ENCODE measurements at places on chromosomes 7 and 10.

- no peak for DNase-seq
These were observed 597 bp downstream of the SND1 start for GRCh38 chr7:127652333-127653248.

DNA sequence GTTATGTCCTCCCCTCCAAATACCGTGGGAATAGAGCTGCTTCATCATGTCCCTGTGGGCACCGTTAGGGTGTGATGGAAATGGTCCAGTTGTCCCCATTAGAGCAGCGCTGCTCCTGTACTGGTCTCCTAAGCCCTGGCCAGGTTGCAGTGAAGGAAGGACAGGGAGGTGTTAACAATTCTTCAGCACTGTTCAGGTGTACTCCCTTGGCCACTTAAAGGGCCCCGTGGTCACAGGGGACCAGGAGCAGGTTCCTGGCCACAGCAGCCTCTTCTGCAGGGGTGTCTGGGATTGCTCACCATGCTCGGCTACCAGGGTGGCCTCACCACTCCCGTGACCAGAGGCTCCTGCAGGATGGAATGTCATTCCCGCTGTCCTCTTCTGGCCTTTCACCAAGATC is 65.8 kb downstream of the MINDY4 start:
- no peak for DNase-seq

DNA sequence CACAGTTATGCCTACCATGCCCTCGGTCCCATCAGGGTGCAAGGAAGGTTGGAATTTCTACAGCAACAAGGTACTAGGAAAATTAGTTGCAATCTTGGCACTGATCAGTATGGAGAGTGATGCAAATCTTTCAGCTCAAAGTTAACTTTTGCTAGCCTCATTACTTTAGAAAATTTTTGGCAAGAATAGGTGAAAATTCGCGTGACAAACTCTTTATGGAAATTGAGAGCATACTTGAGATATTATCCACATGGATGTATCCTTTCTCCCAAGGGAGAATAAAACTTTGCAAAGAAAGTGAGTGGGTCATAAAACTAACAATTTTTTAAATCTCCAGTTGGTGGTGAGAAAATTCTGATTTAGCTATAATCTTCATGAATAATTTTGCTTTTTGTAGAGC is 71.1 kb upstream of the SLC39A12 start:
- DNase-seq, result no peak

DNA sequence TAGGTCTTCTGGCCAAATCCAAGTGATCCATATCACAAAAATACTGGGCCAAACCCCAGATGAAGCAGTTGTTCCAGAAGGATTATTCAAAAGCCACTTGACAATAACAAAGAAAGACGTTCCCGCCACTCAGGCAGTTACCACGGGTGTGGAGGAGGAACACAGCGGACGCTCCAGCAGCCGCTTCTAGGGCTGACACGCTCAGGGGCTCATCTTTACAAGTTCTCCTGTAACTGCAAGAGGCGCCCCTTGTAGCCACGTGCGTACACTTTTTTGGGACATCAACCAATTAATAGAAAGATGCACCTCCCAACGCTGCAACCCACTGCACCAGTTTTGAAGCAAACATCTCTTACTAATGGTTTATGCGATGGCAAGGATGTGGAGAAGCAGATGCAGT is 159.4 kb downstream of the GRID1 start:
- DNase-seq, result no peak

DNA sequence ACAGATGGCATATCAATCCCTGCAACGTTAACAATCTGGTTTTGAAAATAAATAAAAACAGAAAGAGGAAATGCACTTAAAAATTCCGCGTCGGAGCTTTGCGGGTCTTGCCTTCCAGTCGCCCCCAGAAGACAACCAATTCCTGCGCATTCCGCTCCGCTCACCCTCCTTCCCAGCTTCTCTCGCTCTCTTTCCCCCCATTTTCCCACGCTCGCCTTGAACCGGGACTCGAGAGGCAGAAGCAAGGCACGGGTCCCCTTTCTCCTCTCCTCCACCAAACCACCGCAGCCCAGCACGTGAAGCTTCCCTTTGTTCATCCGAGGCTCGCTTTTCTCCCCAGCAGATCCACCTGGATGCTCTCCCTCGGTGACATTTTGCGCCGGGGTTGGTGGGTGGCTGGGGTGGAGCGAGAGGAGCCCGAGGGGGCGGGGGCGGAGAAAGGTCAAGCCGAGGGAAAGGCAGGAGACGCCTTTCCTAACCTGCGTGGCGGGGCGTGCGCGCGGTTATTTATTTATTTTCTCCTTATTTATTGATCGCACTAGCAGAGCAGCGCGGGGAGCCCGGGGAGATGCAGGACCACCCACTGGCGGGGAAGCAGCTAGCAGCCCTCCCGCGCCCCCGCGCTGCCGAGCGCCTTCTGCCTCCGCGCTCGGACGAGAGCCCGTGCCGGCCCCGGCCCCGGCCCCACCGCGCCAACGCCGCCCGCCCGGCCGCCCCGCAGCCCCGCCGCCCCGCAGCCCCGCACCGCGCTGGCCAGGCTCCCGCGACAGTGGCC is at the start of gene KCND2:
Gene KCND2 (plus strand): TSS at position 475 of the 775 bp plus-strand sequence.
- DNase-seq, result no peak

DNA sequence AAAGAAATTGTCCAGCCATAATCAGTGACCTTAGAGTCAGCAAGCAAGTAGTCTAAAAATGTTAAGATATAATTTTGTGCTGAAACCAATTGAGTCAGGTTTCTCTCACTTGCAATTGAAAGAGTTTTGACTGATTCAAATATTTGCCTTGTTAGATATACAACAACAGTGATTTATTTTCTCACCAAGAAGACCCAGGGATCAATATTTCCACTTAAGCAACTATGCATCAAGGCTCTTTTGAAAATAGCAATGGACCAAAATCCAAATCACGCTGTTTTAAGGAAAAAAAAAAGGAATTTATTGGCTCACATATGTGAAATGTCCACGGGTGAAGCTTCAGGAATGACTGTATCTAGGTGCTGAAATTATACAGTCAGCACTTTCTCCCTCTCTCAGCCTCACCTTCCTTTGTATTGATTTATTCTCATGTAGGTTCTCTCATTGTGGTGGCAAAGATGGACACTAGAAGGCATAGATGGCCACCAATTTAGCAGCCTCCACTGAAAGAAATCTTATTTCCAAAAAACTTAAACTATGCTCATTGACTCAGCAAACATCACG is 9.7 kb upstream of the FKBP9 start:
- DNase-seq, result no peak

GRCh38 chr7:127911968-127912511 is 119.2 kb downstream of the LRRC4 start:
- no peak for DNase-seq

DNA sequence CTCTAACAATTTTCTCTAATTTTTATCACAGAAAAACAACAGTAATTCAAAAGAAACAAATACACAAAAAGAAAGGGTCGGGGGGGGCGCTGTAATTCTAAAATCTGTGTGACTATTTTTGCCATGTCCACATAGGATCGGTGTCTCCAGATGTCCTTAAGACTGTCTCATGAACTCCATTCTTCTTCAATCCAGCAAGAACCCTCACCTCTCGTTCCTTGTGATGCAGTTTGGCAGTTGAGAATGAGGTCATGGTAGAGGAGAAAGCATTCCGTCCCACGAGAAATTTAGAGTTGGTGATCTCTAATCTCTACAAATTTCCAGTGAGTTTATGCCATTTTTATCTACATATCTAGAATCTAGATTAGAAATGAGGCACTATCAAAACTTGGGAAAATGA is 394.7 kb downstream of the TFEC start:
- DNase-seq, result no peak

DNA sequence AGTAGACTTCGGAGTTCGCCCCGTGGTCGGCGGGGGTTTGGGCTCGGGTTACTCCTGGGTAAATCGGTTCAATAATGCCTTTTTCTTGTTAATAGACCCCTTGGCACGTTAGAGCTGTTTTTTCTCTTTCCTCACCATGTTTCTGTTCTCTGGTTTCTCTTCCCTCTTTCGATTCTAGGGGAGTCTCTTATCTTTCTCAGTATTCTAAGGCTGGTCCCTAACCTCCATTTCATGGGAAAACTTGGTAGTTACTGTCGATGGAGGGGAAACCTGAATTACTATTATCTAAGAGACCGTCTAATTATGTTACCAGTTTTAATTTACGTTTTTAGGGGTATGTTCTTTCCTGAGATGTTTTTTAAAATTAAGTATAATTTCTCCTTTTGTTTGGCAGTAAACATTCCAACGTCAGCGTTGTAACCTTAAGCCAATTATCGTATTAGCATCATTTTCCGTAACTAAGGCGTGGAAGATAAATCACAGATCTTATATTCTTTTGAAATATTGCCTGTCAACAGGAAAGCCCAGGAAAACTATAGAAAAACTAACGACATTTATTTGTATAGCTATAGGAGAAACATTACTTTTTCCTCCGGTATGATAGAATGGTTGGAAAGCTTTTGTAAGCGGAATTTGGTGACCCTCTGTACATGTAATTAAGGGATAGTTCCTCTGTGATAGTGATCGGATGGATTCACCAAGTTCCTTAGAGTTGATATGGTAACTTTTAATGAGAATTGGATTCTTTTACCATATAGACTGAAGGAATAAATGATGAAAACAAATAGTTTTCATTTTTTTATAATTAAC is 847 bp downstream of the BTAF1 start:
- DNase-seq, result no peak

GRCh38 chr10:124008681-124009080 is 84.7 kb downstream of the CHST15 start:
- no peak for DNase-seq

- no peak for DNase-seq
These were observed 265.6 kb downstream of the PHF14 start for GRCh38 chr7:11239316-11239715.

DNA sequence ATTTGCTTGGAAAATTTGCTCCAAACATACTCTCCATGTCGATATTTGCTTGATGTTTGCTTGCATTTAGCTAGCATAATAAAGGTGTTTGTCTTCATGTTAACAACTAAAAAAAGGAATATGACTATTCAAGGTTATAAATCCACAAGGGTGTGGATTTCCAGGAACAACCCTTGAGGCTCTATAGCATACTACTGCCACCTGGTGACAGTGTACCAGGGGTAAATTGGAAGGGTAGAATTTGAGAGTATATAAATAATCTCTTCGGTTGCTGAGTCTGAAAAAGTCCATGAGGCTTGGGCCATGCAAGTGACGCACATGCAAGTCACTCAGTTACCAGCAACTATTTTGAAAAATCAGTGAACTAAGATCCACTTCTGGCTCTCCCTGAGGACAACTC is 68.4 kb downstream of the SLIT1 start:
- DNase-seq, result no peak

DNA sequence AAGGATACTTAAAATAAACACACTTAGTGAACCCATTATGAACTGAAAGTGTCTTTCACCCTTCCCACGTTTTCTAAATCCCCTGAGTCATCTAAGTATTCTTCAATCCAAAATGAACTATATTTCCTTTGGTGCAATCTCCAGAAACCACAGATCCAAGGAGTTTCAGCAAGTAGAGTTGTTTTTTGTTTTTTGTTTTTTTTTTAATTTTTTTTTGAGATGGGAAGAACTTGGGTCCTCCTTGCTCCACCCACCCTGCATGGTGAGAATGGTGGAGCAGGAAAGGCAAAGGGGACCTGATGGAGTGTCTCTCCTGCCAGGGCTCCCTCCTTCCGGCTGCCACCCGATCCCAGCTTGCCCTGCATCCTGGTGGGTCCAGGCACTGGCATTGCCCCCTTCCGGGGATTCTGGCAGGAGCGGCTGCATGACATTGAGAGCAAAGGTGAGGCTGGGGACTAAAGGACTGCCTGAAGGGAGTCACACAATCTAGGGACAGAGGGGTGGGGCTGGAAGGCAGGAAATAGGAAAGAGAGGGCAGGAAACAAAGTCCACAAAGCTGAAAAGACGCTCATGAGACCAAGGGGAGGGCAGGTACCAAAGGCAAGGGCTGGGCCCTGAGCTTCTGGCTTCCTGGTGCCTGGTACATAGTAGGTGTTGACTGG is 12.1 kb downstream of the ATG9B start:
- no peak for DNase-seq

- no peak for DNase-seq
These were observed 28.9 kb upstream of the ECHDC3 start for GRCh38 chr10:11713186-11713743.

- DNase-seq, result no peak
These were observed 210.5 kb downstream of the TWIST1 start for GRCh38 chr7:18906901-18907300.

DNA sequence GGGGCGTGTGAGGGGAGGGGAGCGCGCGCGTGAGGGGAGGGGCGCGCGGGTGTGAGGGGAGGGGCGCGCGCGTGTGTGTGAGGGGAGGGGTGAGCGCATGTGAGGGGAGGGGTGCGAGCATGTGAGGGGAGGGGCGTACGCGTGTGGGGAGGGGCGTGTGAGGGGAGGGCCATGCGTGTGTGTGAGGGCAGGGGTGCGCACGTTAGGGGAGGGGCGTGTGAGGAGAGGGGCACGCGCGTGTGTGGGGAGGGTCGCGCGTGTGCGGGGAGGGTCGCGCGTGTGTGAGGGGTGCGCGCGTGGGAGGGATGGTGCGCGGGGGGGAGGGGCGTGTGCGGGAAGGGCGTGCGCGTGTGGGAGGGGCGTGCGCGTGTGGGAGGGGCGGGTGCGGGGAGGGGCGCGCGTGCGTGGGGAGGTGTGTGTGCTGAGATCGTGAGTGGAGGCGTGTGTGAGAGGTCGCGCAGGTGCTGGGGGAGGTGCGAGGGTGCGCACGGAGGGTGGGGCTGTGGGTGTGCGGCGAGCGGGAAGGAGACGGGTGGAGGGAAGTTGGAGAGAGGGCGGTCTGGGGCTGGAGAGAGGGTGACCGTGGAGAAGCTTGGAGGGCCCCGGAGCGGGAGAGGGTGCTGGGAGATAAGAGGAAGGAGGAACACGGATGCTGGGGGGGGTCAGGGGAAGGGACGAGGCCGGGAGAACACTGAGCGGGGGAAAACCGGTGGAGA is 19.7 kb downstream of the MXI1 start:
- peak; percentile 72 for DNase-seq

DNA sequence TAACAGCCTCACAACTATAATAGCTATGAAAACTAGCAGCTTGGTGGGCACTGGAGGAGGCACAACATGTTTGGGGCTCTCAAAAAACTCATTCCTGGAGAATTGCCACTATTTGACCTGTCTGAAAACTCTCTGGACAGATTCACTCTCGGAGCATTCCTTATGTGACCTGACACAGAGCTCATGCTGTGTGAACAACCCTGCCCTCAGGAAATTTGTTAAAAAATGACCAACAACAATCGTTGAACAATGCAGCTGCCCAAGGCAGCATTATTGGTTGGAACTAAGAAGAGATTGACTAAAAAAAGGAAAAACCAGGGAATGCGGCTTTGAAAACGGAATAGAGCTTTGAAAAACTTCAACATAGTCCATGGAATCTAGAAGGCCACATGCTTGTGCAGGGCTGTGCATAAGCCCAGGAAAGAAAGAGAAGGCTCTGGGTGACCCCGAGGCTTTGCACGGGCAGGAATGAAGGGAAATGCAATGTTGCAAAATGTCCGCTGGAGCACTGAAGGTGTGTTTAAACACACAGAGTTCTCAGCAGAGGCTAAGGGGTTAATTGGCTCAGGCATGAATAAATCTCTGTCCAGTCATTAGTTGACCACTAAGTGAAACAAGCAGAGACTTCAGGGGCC is 52.8 kb downstream of the NAMPT start:
- no peak for DNase-seq

- no peak for DNase-seq
These were observed 2.4 kb downstream of the ABLIM1 start for GRCh38 chr10:114655671-114656070.

- no peak for DNase-seq
These were observed 1043.5 kb downstream of the GATA3 start for GRCh38 chr10:9097991-9098306.

Measured in activated T-cell treated with anti-CD3 and anti-CD28 coated beads, Interleukin-2, amount 50 U/mL, for 72 hours (primary cell).